ENCODE measurements at places on chromosomes 5 and 9.
A peak's percentile ranks its signal among the peaks of the same experiment; 100 is the strongest.

GRCh38 chr9:75672478-75672877 lies 218.0 kb upstream of the PCSK5 start:
- DNase-seq, result no peak

- no peak for DNase-seq
These were observed 15.1 kb downstream of the HNRNPK start for GRCh38 chr9:83964973-83965349.

DNA sequence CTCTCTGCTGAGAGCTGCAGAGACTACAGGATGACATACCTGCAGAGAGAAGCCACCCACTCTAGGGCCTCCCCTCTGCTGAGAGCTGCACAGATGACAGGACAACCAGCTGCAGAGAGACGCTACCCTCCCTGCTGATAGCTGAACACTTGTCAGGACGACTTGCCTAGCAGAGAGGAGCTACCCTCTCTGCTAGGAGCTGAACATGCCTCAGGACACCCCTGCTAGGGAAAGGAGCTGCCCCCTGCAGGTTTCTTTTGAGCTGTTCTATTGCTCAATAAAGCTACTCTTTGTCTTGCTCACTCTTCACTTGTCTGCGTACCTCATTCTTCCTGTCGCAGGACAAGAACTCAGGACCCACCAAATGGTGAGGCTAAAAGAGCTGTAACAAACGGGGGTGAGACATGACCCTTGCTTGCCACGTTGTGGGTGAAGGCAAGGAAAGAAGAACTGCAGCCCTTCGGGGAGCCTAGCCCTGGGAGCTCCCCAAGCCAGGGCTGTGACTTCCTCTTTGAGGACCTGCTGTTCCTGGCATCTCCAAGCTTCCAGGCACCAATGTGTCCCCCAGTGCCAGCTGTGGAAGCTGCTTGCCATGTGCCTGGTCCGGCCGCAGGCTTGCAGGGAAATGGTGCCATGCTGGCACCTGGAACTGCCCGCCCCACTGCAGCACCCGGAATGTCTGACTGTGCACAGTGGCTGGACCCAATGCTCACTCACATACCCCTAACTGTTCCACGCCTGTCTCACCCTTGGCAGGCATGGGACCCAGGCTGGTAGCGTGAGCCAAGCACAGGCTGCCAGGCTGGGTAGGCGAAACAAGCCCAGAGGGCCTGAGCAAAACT lies 5.1 kb upstream of the TESK1 start:
- DNase-seq, result no peak

DNA sequence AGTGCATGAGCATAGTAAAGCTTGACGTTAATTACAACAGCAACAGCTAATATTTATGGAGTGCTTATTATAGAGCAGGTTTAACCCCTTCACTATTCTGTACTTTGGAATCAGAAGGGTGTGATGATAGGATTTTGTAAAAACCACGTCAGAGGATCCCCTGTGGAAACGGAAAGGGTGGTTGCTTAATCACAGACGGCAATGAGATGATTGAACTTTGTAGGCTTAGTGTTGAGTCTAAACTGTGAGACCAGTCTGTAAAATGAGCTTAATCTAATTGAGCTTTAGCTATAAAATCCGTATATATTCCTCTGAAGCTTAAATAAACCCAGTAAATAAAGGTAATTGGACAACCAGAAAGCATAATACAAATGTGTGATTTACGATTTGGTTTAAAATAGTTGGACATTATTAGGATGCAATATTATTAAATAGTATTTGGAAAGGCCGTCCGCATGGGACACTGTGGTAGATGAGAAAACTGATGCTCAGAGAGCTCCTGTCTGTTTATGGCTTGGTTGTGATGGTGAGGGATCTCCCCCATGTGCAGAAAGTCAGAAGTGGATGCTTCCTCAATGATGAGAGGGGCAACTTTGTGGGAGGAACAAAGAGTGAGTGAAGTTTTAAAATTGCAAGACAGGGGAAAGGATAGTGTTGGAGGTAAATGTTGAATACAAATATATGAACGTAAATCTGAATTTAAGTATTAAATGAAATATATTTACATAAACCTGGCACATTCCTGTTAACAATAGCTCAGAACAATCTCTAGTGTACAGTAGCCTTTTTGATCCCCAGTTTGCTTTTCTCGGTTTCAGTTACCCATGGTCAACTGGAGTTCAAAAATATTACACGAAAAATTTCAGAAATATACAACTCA lies 23.4 kb upstream of the SCGB3A2 start:
- DNase-seq, result no peak

- DNase-seq, result peak; percentile 42
These were observed 29.7 kb downstream of the TEX10 start for GRCh38 chr9:100322954-100323536.

- DNase-seq, result no peak
These were observed 18.6 kb upstream of the RECK start for GRCh38 chr9:36018129-36018528.

DNA sequence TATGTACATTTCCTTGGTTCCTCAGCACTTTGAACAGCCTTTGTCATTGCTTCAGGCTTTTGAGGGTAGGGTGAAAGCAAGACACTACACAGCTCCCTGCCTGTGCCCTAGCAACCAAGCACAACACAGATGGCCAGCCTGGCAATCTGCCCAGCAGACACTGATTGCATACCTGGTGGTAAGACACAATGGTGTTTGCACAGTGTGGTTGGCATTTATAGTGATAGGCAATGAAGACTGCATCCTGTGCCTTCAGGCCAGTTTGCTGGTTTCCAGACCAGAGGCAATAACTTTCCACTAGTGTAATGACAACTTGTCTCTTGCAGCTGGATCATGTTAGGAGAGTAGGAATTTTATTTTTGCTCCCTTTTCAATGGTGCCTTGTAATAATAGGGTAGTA lies 144.5 kb upstream of the TNC start:
- DNase-seq, result no peak

GRCh38 chr5:173707392-173707791 lies 90.9 kb upstream of the BOD1 start:
- DNase-seq, result no peak

- DNase-seq, result no peak
These were observed at the start of gene PALM2AKAP2 for GRCh38 chr9:109779711-109780452. PALM2AKAP2 (plus strand) TSS chr9:109780198; CDS start chr9:109780489, 291 bp downstream.

- DNase-seq, result no peak
These were observed 159.4 kb downstream of the FBN2 start for GRCh38 chr5:128378632-128379031.

GRCh38 chr5:123486951-123487655 lies 24.9 kb upstream of the CSNK1G3 start:
- no peak for DNase-seq

DNA sequence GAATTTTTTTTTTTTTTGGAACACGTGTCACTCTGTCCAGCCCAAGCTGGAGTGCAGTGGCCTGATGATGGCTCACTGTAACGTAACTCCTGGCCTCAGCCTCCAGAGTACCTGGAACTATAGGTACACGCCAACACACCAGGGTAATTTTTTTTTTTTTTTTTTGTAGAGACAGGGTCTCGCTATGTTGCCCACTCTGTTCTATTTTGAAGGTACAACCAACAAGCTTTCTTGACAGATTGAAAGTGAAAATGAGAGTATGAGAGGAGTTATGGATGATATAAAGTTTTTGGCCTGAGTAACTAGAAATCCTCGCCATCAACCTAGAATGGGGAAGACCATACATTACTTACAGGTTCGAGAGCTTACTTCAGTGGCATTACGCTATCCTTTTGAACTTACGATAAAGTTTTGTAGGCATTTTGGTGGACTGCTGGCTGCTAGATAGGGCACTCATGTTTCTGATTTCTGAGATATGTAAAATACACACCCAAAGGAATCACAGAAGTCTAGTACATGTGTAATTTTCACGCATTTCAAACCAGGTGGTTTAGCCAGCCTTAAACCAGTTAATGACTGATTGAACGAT lies 806 bp upstream of the CDC42SE2 start:
- no peak for DNase-seq

DNA sequence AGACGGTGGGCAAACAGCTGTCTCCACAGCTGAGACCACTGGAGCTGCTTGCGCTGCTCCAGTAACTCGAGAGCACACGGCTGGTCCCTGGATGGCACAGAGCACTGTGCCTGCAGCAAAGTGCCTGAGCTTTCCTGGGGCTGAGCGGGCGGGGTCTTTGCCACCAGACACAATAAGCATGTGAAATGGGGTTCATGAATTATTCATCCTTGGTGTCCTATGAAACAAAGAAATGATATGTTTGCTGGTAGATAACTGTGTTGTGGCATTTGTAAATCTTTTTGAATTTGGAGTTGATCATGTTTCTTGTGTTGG lies 151.7 kb upstream of the MPDZ start:
- no peak for DNase-seq

- DNase-seq, result no peak
These were observed 85.8 kb downstream of the HINT1 start for GRCh38 chr5:131079232-131079631.

GRCh38 chr5:66959653-66960052 lies 236.9 kb downstream of the CD180 start:
- no peak for DNase-seq

DNA sequence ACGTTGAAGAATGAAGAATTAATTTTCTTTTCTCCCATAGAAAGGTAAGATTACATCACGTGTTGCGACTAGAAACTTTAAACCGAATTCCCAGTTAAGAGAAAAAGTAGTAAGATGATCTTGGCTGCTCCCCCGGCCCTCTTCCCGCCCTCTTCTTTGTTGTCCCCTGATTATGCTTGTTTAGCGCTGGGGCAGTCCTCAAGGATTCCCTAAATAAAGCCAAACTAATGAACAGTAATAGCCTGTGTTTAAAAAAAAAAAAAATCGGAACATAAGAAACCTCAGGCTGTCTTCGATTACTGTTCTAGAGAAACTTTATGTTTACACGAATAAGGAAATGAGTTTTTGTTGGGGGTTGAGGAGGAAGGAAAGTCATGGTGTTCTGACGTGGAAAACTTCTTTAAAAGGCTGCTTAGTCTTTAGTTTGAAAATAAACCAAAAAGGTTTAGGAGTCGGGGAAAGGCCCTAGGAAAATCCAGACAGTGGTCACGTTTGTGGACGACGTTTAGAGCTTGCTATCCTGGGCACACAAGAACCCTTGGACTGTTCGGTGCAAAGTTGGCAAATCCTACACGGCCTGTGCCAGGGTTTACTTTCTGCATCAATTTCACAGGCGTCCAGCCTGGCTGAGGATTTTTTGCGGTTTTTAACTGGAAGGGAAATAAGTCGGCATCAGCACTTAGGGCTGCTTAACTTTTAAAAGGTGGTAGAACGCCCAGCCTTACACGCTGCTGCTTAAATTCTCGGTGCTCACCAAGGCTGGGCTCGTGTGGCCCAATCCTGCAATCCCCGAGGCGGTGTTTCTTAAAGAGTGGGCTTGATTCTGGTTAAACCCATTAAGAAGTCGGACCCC lies 1.1 kb upstream of the MAT2B start:
- DNase-seq, result peak; percentile 42

GRCh38 chr9:98569491-98569890 lies 139.2 kb downstream of the GABBR2 start:
- DNase-seq, result no peak

DNA sequence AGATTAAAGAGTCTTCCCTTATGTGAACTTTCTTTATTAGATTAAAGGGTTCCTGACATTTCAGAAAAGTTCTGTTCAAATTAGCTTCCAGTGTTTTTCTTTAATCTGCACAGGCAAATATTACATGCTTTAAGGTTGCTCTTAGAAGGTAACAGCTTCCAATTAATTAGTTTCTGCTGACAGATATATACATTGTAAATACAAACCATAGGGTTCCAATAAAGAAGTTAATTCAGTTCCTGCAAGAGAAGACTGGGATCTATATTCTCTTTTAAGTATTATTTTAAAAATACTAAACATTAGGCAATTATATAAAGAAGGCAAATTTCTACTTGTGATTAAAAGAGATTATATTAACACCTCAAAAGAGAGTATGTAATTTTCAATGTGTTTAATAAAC lies 795.7 kb downstream of the MAT2B start:
- DNase-seq, result no peak

- DNase-seq, result no peak
These were observed 917.0 kb downstream of the CDH9 start for GRCh38 chr5:26121338-26121737.

- DNase-seq, result no peak
These were observed 90.1 kb upstream of the RASEF start for GRCh38 chr9:83153030-83153429.

- DNase-seq, result no peak
These were observed 211.2 kb downstream of the MEF2C start for GRCh38 chr5:88671505-88672499.

DNA sequence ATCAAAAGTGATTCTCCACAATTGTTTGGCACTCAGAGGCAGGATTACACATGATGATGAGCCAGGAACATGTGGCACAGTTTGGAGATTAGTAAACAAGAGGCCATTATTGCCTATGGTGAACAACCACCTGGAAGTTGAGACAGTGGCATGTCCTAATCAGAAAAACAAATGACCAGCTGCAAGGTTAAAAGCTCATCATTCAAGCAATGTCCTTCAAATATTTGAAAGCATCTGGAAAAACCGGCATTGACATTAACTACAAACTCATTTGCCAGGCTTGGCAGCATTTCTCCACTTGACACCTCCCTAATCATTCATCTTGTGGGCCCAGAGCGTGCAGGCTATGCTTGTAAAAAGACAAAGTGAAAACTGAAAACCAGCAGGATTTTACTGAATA lies 80.6 kb upstream of the MEGF10 start:
- DNase-seq, result no peak

DNA sequence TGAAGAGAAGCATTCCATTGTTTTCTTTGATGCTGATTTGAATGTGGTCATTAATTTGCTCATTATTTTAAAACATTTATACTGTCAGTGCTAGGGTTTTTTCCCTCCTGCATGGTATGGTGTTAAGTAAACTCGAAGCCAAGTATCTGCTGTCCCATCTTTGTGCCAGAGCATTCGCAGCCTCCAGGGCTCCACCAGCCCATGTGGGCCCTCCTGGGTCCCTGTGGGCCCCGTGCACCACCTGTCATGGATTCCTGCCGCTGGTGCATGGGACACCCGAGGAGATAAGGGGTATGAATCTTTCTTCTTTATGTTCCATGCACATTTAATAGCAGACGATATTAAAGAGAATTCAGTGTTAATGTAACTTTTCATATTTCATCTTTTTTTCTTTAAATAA lies 95.1 kb downstream of the TRIO start:
- no peak for DNase-seq

DNA sequence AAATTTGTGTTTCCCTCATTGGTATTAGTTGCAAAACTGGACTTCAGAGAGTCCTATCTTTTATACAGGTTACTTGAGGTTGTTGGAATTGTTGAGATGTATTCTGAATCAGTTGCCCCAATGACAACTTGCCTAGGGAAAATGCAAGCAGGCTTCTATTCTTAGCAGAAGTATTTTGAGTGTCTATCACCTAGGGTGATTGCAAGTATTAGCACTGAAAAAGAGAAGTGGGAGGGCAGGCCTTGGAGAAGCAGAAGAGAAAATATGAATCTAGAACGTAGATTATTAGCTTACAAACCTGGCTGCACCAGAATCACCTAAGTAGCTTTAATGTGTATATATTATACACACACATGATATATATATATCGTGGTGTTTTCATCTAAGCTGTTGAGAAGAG lies 43.2 kb downstream of the ADAMTS12 start:
- DNase-seq, result no peak

All from CD4-positive, alpha-beta T cell treated with Interleukin-2 at 100 ng/mL for 4 hours (primary cell).